ENCODE measurements at places on chromosomes 6 and 20.

DNA sequence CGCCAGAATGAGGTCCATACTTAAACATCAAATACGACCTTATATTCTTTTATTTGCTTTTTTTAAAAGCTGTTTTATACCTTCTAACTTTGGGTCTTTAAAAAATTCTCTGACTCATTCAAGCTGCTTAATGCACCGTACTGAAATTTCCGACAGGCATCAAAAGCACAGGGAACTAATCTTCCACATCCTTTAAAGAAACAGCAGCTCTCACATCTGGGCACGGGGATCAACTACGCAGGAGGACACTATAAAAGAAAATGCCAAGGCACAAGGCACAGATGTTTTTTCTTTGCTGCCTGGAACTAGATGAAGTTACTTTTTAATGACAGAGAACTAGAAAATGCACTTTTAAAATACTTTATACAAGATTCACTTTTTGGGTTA lies 112.4 kb upstream of the ARG1 start:
- DNase-seq: no peak

DNA sequence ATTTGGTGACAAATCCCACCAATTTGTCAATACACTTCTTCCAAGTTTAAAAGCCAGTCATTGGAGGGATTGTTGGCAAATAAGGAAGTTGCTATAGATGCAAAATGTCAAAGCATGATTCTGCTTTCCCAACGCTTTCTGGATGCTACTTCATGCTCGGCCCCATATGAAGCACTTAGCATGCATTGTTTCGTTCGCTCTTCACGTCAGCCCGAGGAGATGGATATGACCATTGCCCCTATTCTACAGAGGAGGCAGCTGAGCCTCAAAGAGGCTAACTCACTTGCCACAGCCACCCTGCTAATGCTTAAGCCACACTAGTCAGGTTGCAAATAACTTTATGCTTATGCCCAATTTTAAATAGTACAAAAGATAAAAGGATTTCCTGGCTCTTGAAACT lies 2.8 kb upstream of the NXT1 start:
- no peak for DNase-seq

DNA sequence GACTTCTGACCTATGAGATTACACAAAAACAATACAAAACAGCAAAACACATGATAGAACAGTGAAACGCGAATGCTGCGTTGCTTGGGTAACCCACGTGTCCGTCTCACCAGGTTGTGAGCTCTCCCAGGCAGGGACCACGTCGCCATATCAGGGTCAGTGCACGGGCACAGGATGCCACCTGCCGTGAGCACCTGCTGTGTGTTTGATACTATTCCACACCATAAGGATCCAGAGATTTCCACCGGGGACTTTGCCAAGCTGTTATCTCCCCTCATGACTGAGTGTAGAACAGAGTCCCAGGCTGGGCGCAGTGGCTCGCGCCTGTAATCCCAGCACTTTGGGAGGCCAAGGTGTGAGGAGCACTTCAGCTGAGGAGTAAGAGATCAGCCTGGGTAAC lies 288.0 kb downstream of the BMP7 start:
- DNase-seq: no peak

GRCh38 chr6:134060491-134061106 lies 8.2 kb upstream of the SLC2A12 start:
- no peak for DNase-seq

DNA sequence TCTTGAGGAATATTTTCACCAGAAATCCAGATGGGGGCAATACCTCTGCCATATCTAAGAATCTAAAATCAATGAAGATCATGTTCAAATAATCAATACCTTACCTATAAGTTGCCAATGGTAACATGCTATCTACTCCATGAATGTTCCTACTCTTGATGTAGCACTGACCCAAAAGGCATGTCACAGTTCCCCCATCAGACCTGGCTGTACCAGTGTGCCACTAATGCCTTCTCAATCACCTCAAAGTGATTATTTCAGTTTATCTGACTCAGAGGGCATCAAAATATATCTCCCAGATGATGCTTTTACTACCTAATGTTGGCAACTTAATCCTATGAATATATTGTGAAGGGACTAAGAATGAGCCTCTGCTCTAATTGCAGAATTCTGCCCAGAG lies 5.5 kb downstream of the PDCD2 start:
- DNase-seq: no peak

DNA sequence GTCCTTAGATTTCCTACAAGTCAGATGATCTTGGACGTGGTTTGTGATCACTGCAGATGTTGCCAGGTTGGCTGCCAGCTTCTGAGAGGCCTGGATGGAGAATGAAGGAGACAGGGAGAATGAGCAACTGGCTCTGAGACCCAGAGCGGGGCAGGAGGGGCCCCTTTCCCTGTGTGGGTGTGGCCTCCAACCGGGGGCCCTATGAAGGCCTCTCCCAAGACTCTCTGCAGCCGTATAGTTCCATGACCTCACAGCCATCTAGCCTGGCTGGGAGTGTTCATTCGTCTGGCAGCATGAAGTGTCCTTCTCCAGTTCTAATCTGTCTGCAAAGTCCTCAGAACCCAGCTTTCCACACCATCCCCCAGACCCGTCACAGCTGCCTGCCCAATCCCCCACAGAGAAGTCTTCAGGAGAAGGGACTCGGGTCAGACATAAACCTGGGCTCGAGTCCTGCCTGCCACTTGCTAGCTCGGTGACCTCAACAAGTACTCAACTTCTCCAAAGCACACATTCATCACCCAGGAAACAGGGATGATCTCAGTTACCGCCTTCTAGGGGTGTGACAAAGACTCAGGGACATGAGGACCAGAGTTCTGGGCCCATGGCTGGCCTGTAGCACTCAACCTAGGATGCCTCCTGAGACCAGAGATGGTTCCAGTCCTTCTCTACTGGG lies 122.6 kb downstream of the EDN3 start:
- no peak for DNase-seq

DNA sequence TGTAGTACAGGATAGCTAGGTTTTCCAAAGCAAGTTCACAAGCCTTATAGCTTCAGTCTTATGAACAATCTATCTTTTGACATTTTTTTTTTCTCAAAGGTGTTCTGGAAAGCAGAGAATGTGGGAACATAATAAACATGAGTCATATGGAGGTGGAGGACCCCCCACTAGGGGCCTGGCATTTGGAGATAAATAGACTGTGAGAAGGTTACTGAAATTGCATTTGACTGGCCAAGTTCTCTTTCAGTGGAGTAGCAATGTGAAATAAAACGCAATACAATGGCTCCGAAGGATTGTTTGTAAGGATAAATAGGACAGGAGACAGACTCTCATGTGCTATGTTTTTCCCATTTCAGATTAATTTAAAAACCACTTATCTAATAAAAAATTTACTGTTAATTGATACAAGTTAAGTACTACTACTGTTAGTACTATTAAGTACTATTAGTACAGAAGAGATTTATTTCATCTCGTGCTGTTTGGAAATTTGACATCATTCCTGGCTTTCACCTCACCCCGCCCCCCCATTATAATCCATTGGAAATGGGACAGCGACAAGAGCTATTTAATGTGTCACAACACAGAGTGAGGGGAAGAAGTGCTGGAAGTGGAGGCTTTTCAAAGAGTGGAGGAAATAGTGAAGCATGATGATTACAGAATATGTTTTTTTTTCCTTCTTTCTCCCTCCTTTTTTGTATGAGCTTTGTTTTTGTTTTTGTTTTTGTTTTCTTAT lies 122.6 kb upstream of the ID4 start:
- no peak for DNase-seq

DNA sequence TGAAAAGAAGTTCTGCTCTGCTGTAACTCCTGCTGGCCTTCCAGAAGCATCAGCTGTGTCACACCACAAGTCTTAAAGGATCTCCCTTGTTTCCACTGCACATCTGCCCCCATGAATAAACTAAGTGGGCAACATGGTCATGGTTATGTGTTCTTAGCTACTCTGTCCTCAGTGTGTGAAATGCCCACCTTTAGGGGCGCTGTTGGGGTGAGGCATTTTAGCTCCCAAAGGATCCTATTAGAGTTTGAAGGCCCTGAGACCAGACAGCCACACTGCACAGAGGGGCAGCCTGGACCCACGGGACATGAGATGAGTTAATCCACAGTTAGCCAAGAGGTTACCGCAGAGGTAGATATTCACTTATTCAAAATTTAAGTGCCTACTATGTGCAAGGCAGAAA lies 294.3 kb upstream of the QKI start:
- DNase-seq: no peak

- no peak for DNase-seq
Observed at GRCh38 chr6:21413428-21413827, 180.1 kb upstream of the SOX4 start.

DNA sequence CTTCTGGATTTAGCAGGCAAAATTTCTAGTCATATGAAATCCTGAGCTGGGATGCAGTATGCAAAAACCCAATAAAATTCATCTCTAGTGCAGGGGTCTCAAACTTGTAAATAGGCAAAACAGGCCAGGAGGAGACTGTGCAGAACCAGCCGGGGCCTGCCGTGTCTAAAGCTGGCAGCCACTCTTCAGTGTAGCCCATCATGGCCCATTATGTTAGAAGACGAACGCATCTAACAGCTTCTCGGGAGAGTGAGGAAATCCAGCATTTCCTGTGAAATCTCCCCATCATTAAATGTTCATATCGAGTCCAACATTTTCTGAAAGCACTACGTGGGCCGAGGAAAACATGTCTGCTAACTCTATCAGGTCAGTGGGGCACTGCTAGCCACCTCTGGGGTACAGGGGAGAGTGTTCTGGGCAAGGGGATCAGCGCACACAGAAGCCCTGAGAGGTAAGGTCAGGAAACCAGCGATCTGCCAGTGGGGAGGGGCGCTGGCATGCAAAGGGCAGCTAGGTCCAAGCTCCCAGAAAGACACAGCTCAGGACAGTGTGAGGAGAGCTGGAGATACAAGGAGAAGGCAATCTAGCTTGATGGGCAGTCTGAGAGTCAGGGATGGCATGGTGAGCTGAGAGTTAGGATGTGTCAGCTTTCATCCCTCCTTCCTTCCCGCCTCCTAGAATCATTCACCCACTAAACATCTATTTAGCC lies 144.2 kb downstream of the PREX1 start:
- DNase-seq: no peak

DNA sequence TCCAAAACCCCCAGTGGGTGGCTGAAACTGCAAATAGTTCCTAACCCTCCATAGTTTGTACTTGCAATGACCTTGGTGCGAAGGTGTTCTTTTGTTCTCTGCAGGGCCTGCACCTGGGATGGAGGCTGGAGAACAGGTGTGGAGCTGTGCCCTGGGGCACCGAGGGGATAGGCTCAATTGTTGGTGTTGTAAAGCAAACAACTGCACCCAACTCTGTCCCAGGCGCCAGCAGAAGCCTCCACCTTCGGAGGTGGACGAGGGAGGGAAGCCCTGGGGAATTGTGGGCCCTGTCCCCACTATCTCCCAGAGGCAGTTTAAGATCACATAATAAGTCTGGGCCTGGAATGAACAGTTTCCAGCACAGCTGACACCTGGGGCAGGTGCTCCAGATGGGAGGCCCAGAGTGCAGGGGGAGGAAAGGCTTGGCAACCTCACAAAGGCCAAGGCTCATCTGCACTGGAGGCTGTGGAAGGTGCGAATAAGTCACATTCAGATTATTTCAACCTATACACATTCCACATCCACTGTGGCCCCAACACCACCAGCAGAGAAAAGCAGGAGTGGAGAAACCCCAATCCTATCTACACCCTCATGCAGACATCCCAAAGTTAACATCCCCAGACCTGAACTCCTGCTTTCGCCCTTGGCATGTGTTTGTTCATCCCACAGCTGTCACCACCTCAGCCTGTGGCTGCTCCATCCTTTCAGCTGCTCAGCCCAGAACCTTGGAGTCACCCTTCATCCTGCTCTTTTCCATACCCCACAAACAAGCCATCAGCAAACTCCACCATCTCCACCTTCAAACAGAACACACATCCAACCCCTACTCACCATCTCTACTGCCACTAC lies 12.3 kb upstream of the CBFA2T2 start:
- no peak for DNase-seq

DNA sequence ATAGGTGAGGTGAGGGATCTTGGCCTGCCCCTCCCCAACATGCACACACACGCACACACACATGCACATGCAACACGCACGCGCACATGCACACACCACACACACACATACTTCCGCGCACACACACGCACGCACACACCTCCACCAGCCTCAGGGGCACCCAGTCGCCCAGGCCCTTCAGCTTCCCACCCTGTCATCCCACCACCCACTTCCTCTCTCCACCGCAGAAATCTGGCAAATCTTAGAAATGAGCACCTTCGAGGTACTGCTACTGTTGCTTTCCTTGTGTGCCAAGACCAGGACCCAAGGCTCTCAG lies 1.2 kb downstream of the SPDEF start:
- no peak for DNase-seq

DNA sequence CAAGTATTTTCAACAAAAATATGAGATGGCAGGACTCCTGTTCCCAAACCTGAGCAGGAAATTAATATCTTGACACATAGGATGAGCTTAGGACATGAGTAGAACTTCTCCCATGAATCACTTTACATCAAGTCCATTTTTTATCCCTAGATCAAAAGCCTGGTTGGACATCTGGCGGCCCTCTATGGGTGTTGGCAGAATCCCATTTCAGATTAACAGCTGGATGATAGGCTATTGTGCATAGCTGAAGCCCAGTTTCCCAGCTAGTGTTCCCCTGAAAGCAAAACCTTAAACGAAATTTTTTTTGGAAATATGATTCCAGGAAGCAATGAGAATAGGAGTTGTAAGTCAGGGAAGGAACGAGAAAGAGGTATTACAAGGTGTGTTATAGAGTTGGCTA lies 449.4 kb upstream of the CHD6 start:
- no peak for DNase-seq

- DNase-seq: no peak
Observed at GRCh38 chr6:139522511-139523220, 148.2 kb upstream of the CITED2 start.

- no peak for DNase-seq
Observed at GRCh38 chr6:159836718-159837490, 36.8 kb downstream of the PNLDC1 start.

DNA sequence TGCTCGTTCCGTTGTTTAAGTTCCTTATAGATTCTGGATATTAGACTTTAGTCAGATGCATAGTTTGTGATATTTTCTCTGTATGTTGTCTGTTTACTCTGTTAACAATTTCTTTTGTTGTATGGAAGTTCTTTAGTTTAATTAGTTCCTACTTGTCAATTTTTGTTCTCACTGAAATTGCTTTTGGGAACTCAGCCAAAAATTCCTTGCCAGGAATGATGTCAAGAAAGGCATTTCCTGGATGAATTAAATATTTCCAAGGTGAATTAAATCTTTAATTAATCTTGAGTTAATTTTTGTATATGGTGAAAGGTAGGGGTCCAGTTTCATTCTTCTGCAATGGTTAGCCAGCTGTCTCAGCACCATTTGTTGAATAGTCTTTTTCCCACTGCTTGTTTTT lies 406.2 kb upstream of the NOX3 start:
- DNase-seq: no peak

- DNase-seq: no peak
Observed at GRCh38 chr6:118963003-118963402, 28.0 kb upstream of the MCM9 start.

DNA sequence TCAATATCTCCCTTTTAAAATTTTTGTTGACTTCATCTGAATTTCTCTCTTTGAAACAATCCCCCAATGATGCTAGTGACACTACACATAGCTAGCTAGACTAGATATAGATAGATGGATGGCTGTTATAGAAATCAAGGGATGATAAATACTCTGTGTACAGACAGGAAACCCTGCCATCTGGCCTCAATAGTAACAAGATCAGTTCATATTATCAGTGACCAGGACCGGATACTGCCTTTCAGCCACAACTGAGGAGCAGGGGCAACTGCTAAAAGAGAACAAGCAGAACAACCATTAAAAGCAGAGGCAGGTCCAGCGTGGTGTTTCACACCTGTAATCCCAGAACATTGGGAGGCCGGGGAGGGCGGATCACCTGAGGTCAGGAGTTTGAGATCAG lies 118.3 kb upstream of the FAM184A start:
- DNase-seq: no peak

Measured in glutamatergic neuron (in vitro differentiated cells).